ENCODE measurements at places on chromosomes 7 and 10.

- no peak for DNase-seq
Observed at GRCh38 chr7:41287559-41288335, 415.1 kb downstream of the INHBA start.

- no peak for DNase-seq
Observed at GRCh38 chr7:1544896-1545416, 11.0 kb downstream of the TMEM184A start.

GRCh38 chr7:94529516-94529915 lies 19.9 kb downstream of the CASD1 start:
- no peak for DNase-seq

GRCh38 chr7:126608339-126608776 lies 644.4 kb downstream of the GRM8 start:
- DNase-seq = no peak

DNA sequence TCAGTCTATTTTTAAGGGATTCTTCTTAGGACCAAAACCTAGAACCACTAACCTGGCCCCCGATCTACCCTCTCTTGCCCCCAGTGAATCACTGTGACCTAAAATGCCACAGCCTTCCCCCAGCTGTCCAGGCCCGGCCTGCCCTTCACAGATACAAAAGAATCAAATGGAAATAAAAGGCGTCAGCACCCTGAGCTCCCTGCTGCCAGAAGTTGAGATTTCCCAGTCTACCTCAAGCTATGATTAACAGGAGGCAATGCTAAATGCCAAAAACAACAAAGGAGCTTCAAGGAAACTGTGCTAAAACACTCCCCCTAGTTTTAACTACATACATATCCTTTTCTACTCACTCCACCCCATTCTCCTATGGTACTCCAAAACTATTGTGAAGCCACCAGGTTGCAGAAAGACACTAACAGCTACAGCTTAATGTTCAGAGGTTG lies 67.8 kb downstream of the GSAP start:
- DNase-seq = no peak

GRCh38 chr10:2019281-2019680 lies 282.0 kb upstream of the ADARB2 start:
- DNase-seq = no peak

DNA sequence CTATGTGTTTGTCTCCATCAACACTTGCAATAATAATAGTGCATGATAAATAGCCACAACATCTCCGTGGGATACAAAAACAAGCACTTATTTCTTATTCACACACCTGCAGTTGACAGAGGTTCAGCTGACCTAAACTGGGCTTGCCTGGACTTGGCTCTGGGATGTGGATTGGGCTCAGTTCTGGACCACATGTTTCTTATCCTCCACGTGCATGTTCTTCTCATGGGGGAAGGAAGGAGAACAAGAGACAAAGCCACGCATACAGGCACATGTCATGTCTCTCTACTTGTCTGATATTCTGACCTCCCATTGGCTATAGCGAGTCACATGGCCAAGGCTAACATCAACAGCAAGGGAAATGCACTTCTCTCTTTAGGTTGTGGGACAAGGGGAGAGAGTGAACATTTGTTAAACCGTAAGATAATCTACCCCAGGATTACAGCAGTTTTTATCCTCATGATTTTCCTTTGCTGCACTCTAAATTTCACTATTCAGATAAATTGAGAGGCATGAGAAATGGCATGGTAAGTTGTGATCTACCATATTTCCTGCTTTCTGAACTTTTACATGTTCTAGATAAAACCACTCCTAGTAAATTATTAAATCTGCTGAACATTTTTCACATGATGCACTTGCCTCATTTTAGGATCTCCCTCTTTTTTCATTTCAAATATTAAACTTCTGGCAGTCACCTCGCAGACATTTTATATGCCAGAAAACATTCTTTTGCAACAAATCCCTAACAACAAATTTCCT lies 33.7 kb downstream of the CFAP58 start:
- no peak for DNase-seq

DNA sequence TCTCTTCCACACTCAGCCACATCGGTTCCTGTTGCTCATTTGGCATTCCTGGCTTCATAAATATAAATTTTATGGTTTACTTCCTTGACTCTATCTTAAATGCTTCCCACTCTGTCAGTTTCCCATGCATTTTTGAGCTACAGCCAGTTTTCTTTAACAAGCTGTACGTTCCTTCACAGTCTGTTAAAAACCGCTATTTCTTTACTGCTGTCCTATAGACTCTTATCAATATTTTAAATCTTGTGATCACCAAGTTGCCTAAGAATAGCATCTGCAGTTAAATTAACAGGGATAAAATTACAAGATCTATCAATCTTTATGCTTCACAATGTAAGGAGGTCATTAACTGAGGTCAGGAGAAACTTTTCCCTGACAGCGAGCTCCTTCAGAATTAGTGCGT lies 103.1 kb upstream of the RHOBTB1 start:
- DNase-seq = no peak

GRCh38 chr10:16458166-16458955 lies 21.6 kb downstream of the PTER start:
- no peak for DNase-seq

DNA sequence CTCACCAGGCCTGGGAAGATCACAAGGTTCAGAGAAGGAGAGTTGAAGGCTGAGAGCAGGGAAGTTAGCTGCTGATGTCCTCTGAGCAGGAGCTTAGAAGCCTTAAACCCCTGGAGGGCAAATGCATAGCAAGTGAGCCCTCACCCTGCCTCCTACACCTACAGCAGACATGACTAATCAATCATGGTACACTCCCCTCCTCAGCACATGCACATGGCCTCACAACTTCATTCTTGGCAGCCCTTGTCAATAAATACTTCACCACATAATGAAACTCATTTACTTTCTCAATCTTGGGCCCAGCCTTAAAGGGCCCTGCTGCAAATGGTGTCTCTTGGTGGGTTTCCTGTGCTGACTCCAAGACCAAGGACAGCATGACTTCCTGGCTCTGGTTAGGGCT lies 12.9 kb downstream of the MMRN2 start:
- no peak for DNase-seq

- no peak for DNase-seq
Observed at GRCh38 chr10:49129376-49129775, 4.4 kb downstream of the FAM170B start.

GRCh38 chr10:119256030-119256429 lies 48.7 kb downstream of the GRK5 start:
- no peak for DNase-seq

DNA sequence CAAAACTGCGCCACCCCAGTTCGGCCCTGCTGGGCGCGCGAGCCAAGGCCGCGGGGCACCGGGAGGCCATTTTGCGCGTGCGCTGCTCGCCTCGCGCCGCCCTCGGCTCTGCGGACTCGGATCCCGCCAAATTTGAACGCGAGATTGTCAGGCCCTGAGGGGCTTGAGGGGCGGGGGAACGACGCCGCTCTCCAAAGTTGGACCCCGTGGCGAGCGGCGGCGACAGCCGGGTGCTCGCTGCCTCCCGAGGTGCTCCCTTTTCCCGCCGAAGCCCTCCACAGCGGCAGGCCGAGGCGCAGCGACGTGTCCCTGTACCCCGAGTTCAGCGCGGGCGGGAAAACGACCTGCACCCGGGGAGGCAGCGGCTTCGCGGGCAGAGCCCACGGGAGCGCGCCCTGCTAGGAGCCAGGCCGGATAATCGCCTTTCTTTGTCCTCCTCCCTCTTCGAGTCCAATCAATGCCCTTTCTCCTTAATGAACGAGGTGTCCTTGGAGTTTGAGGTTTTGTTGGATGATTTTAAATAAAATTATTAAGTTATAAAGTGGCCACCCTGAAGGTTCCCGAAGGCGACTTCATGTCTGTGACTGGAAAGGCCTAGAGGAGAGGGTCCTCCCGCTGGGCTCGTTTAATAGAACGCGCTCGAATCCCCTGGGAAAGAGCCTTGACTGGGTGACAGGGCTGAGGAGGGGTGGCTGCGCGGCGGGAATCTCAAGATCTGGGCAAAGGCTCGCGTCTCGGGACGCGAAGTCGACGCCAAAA lies 10.7 kb upstream of the SPAG6 start:
- no peak for DNase-seq

DNA sequence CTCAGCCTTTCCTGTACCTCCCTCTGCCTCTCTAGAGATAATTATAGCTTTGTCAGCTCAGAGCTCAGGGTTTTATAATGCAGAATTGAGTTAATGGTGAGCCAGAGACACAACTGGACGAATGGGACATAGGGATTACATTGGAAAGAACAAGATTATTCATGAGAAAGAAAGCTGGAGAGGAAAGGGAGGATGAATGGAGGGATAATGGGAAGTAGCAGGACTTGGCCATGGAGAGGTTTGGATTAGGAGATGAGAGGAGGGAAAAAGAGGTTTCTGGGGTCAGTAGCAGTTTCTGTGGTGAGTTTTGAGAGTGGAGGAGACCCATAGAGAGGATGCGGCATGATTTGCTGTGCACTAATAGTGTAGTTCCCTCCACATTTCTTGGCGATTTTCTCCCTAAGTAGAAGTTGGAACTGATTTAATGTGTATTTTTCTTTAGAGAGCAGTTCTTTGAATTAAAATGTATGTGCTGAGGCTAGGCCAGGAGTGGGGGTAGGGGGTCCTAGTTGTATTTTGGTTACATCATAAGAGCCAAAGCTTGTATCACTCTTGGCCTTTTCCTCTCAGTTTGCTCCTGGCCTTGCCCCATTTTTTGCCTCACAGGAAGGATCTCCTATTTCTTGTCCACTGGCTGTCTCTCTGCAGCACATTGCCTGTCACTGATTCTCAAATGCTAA lies 107.4 kb downstream of the MKX start:
- no peak for DNase-seq

- no peak for DNase-seq
Observed at GRCh38 chr10:1102831-1103230, 46.6 kb downstream of the WDR37 start.

GRCh38 chr7:45923290-45923689 lies 2.2 kb upstream of the IGFBP3 start:
- DNase-seq = peak; percentile 11

DNA sequence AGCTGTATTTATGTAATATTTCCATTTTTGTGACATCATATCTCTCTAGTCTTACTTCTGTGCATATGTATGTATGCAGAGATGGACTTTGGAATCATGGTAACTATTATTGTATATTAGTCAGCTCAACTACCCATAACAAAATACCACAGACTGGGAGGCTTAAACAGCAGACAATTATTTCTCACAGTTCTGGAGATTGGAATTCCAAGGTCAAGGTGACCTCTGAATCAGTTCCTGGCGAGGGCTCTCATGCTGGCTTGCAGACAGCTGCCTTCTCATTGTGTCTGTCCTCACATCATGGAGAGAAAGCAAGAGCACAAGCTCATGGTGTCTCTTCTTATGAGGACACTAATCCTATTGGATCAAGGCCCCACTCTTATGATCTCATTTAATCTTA lies 79.1 kb downstream of the RAMP3 start:
- no peak for DNase-seq

DNA sequence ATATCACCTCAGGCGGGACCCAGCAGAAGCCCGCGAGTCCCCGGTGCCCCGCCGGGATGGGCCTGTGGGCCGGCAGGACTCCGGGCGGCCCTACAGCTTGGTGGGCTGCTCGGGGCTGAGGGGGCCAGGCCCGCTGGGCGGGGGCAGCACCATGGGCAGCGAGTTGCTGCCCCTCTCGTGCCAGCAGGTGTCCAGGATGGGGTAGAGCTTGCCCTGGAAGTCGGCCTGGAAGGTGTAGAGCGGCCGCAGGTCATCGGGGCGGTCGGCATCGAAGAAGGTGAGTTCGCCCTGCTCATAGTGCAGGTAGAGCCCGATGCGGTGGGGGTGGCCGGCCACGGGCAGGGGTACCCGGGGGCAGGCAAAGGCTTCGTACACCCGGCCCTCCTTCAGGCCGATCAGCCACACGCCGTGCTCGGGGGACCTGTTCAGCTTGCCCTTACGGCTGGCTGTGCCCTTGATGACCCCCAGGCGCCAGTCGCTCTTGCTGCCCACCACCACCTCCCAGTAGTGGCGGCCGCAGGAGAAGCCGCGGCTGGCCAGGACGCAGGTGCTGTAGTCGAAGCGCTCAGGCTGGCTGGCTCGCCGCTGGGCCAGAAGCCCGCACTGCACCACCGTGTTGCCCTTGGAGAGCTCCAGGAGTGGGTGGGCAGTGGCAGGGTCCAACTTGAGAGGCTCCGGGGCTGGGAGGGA lies 4.3 kb upstream of the NSUN5 start:
- no peak for DNase-seq

GRCh38 chr7:73715648-73716317 lies 3.7 kb downstream of the STX1A start:
- no peak for DNase-seq

- no peak for DNase-seq
Observed at GRCh38 chr7:13047061-13047460, 359.6 kb downstream of the ARL4A start.

GRCh38 chr7:1137517-1138167 lies 22.4 kb downstream of the ZFAND2A start:
- no peak for DNase-seq

GRCh38 chr10:12910835-12911234 lies 90.7 kb downstream of the CCDC3 start:
- no peak for DNase-seq

- no peak for DNase-seq
Observed at GRCh38 chr10:7855205-7855604, 36.9 kb downstream of the TAF3 start.

GRCh38 chr7:105245398-105246114 lies 143.2 kb downstream of the SRPK2 start:
- DNase-seq = no peak

- DNase-seq = no peak
Observed at GRCh38 chr10:82148764-82149163, 273.8 kb downstream of the NRG3 start.

DNA sequence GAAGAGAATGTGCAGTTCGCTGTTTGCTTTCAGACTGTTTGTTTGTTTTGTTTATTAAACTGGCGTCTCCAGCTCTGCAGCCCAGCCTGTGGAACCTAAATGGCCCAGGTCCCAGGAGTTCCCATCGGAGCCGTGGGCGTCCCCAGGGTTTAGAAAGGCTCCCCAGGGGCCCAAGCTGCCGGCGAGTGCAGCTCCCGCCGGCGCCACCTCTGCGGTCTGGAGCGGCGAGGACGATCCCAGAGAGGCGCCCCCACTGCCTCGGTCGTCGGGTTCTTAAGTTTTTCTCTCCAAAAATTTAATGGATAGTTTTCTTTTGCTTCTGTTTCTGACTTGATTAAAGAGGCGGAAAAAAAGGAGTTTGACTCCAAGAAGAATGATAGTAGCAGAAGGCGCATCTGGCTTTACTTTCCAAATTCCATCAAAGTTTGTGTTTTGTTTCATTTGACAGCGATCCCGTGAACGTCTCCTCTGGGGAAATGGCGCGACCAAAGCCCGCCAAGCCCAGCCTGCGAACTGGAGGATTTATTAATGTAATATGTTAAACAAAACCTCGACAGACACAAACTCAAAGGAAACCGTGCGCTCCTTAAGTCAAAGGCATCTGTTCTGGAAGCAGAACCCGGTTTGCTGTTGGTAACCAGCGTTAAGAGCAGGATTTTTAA lies 718 bp upstream of the FZD1 start:
- no peak for DNase-seq

DNA sequence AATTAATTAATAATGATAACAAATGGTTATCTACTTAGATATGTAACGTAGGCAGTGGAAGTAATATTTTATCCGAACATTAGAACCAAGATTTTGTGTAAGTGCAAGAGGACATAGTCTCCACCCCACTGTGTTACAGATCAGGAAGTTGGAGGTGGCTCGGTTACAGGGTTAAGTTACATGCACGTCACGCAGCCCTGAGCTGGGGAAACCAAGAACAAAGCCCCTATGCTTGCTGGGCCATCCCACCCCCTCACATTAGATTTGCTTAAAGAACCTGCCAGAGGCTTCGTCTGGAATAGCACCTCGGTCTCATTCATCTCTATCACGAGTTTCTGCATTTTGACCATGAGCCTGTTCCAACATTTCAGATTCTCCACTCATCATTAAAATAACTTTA lies 214.1 kb downstream of the ADARB2 start:
- no peak for DNase-seq

- no peak for DNase-seq
Observed at GRCh38 chr7:55431898-55432297, 66.8 kb downstream of the LANCL2 start.

Data from activated CD4-positive, alpha-beta T cell treated with anti-CD3 and anti-CD28 coated beads, Interleukin-2, amount 50 U/mL, for 4 hours (primary cell).